Gastroesophageal sphincter (tissue), 4 donors: ENCODE measurements at places on chromosomes 13 and 19. TPM values are rescaled to one million over a fixed set of nuclear protein-coding genes. Genes with fewer than 3 reads are reported as not detected.

- no peak for ATAC-seq
These were observed 167.0 kb upstream of the ZNF507 start for GRCh38 chr19:32178401-32178800.

GRCh38 chr13:90320664-90321063 is 1026.8 kb upstream of the MIR17HG start:
- ATAC-seq, result no peak

- ATAC-seq, result no peak
These were observed 9.6 kb upstream of the GPR183 start for GRCh38 chr13:99316657-99317256.

Gene CRX
- total RNA-seq, result not detected

DNA sequence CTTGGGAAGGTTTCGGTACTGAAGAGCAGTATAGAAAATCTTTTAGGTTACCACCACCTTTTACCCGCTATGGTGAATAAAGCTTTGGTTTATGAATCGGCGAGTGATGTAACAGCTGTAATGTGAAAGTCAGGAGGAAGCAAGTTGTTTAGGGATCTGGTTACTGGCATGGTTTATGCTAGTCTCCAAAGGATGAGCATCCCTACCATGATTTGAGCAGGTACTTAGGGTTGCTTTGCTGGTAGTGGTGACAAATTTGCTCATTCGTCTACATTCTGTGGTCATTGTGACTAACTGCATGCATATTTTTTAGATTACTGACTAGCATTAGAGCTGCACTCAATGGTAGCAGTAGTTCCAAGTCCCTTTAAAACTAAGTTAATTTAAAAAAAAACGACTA is 104.1 kb downstream of the FRY start:
- no peak for ATAC-seq

- no peak for ATAC-seq
These were observed 5.8 kb downstream of the CEBPG start for GRCh38 chr19:33379151-33379829.

Gene PSG2
- not detected for total RNA-seq

DNA sequence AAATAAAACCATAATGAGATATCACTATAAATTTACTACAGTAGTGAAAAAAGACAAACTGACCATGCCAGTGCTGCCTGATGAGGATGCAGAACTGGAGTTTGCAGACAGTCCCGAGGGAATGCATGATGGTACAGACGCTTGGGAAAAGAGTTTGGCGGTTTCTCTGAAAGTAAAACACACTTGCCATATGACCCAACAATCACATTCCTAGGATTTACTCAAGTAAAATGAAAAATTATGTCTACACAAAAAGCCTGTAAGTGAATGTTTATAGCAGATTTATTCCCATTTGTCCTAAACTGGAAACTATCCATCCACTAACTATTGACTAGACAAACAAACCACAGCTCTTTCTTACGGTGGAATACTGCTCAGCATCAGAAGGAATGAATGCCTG is 271.0 kb downstream of the DNAJC15 start:
- ATAC-seq, result no peak

- ATAC-seq, result no peak
These were observed 32.7 kb upstream of the GPR183 start for GRCh38 chr13:99339736-99340397.

GRCh38 chr13:101681834-101682233 is 229.4 kb downstream of the ITGBL1 start:
- no peak for ATAC-seq

DNA sequence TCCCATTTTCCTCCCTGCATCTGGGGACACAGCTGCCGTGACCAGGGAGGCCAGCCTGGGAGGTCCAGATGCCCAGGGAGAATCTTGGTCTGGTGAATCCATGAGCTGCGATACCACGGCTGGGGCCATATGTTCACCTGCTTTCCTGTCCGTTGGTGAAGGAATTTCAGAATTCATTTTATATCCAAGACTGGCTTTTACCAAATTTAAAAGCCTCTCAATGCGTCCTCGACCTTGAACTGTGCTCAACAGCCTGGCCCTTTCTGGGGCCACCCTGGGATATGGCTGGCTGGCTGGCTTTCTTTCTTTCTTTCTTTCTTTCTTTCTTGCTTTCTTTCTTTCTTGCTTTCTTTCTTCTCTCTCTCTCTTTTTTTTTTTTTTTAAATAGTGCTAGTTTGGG is 22.2 kb upstream of the GDF15 start:
- no peak for ATAC-seq

Gene GPC5
- 0.47 TPM for total RNA-seq

GRCh38 chr13:82565201-82565600 is 1317.1 kb downstream of the SLITRK1 start:
- no peak for ATAC-seq

Gene C19orf73
- not detected for total RNA-seq

Gene IZUMO4
- 2.5 TPM for total RNA-seq

- peak; percentile 52 for ATAC-seq
These were observed 5.3 kb downstream of the DENND1C start for GRCh38 chr19:6476155-6476895.

DNA sequence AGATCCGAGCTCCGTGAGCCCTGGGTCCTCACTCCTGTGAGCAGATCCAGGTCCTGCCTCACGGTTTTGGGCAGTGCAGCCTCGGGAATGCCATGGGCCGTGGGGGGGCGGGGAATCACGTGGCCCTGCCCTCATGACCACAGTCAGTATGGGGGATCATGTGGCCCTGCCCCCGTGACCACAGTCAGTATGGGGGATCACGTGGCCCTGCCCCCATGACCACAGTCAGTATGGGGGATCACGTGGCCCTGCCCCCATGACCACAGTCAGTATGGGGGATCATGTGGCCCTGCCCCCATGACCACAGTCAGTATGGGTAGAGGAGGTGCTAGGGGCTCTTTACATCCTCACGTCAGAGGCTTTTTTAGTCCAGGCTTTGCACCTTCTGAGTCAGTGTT is 64.3 kb upstream of the F7 start:
- ATAC-seq, result no peak

- no peak for ATAC-seq
These were observed 2.1 kb upstream of the GRWD1 start for GRCh38 chr19:48443731-48444128.

- ATAC-seq, result no peak
These were observed 35.0 kb downstream of the NAA16 start for GRCh38 chr13:41345914-41346589.

- ATAC-seq, result no peak
These were observed 40.7 kb upstream of the ATP11A start for GRCh38 chr13:112648966-112649690.

Gene S1PR5
- not detected for total RNA-seq

Gene OXGR1
- total RNA-seq, result 0.47 TPM

Gene TINCR
- total RNA-seq, result 0.40 TPM

Gene DACH1
- 1.1 TPM for total RNA-seq

GRCh38 chr13:78562237-78562889 is 41.0 kb downstream of the POU4F1 start:
- no peak for ATAC-seq
